Karpas-422 (cell line): ENCODE measurements at places on chromosomes 5 and 9.

DNA sequence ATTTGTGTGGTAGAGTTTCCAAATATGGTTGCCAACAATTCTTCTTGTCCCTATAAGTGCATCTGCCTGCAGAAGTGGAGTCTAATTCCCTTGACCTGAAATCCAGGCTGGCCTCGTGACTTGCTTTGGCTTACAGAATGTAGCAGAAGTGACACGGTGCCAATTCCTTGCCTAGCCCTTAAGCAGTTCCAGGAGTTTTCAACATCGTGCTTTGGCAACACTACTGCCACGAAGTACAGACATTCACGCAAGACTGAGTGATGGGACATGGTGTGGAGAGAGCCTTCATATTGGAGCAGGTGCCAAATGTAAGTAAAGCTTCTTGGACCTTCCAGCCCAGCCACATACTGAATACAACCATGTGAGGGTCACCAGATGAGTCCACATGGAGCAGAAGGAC is 92.9 kb upstream of the NEK6 start:
- DNase-seq: no peak

GRCh38 chr5:134649163-134649835 is 714 bp downstream of the SEC24A start:
- DNase-seq: no peak

GRCh38 chr5:32597041-32597629 is 11.8 kb downstream of the SUB1 start:
- no peak for DNase-seq

DNA sequence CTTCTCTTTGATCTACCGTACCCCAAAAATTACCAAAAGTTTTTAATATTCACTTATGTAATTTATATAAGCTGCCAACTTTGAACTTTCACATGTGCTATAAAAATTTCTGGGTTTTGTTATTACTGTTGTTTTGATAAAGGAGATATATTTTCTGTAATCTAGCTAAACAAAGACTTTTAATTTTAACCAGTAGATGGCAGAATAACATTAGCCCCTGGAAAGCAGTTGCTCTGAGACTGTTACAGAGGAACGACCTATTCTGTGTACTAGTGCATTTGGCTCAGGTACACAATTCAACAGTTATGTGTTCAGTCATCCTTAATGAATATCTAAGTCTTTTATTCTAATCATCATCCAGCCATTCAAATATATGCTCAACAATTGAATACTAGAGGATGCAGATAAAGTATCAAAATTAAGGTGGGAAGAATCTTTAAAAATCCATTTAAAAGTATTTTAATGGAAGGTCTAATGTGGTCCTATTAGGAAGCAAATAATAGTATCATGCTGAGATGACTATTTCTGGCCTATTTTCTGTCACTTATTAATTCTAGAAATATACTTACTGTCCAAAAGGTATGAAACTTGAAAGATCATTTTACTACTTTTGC is 8.6 kb downstream of the KLHL9 start:
- peak; percentile 82 for DNase-seq

GRCh38 chr5:107474716-107475489 is 195.8 kb downstream of the EFNA5 start:
- DNase-seq: no peak

GRCh38 chr5:90685425-90686022 is 126.9 kb downstream of the ADGRV1 start:
- no peak for DNase-seq

DNA sequence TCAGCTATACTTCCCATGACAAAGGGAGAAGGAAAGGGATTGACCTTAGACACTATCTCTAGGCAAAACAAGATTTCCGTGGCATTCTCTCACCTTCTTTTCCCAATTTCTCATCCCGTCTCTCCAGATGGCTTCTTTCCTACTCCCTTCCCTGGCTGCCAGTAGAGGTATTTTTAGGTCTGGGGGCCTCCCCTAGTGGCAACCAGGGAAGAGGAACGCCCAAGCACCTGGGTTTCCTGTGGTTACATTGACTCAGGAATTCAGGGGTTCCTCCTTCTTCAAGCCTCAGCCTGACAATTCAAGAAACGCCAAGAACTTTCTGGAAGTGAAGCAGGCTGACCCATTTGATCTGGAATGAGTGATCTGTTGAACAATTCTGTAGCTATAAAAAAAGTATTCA is 111.5 kb upstream of the OSMR start:
- no peak for DNase-seq

DNA sequence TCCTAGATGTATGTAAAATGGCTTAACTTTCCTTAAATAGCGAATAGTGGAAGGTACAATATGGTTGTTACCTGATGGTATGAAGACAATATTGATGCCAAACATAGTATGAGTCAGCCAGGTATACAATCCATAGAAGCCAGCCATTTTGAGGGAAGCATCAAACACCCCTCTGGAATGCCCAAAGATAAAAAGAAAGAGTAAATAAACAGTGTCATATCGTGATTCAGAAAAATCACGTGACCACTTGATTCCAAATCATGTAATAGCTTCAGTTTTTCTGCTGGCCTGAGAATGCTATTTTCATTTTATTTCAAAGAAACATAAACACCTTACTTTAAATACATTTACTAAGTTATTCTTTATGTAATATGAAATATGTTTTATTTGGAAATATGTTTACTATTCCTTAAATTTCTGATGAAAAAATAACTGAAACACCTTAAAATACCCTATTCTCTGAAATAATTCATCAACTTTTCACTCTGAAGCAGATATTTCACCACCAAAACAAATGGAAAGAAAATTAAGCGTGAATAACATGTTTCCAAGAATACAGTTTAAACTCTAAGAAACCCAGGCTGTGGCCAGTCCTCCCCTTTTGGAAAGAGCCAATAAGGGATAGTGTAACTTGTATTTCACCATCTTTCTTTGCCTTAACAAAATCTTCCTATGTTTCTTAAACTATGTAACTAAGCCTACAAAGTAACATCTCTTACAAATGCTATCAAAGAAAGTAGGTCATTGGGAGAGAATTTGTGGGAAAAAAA is 24.8 kb upstream of the CTNNAL1 start:
- DNase-seq: no peak

DNA sequence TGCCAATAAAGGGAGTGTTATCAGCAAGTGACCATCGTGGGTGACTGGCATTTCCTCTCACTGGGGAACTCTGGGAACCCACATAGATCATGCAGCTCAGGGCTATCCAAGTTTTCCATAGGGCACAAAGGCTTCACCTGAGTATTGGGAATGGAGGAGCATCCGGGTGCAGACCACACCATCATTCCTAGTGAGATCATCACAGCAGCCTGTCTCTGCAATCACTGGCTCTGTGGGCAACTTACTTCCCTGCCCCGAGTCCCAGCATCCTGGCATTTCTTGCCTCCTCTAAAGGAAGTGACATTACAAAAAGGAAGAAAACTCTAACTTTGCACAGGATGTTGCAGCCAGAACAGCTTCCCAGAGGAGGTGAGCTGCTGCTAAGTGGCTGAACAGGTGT is 80.6 kb upstream of the SHB start:
- DNase-seq: no peak

- DNase-seq: no peak
Observed at GRCh38 chr5:30994176-30994575, 199.3 kb upstream of the CDH6 start.
